ENCODE measurements at places on chromosomes 5 and 9.
A peak's percentile ranks its signal among the peaks of the same experiment; 100 is the strongest.

GRCh38 chr9:123392802-123393201 lies 36.8 kb downstream of the CRB2 start:
- no peak for DNase-seq

DNA sequence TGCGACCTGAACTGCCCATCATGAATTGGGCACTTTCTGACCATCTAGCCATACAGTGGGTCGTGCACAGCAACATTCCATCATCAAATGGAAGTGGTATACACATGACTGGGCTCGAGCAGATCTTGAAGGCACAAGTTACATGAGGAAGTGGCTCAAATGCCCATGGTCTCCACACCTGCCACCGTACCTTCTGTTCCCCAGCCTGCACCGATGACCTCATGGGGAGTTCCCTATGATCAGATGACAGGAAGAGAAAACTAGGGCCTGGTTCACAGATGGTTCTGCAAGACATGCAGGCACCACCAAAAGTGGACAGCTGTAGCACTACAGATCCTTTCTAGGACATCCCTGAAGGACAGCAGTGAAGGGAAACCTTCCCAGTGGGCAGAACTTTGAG lies 21.8 kb downstream of the MTMR12 start:
- DNase-seq, result no peak

- no peak for DNase-seq
Observed at GRCh38 chr5:141691286-141691866, 9.3 kb upstream of the ARAP3 start.

DNA sequence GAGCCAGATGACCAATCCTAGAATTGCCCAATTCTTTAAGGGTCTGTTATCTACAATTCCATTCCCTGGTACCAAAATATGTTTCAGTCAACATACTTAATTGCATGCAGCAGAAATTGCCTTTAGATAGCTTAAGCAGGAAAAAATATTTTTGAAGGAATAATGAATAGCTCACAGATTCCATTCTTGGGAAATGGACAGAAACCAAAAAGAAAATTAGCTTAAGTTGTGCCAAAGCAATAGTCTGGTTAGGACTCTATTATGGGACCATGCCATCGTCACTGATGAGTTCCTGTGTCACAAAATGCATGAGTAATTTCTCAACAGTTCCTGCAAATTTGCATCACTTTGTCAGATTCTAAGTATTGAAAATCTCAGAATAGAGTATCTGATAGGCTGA lies 12.3 kb downstream of the ACTBL2 start:
- no peak for DNase-seq

GRCh38 chr5:1093361-1093760 lies 18.5 kb downstream of the SLC12A7 start:
- DNase-seq, result no peak

GRCh38 chr5:107533910-107534876 lies 136.5 kb downstream of the EFNA5 start:
- DNase-seq, result peak; percentile 18

DNA sequence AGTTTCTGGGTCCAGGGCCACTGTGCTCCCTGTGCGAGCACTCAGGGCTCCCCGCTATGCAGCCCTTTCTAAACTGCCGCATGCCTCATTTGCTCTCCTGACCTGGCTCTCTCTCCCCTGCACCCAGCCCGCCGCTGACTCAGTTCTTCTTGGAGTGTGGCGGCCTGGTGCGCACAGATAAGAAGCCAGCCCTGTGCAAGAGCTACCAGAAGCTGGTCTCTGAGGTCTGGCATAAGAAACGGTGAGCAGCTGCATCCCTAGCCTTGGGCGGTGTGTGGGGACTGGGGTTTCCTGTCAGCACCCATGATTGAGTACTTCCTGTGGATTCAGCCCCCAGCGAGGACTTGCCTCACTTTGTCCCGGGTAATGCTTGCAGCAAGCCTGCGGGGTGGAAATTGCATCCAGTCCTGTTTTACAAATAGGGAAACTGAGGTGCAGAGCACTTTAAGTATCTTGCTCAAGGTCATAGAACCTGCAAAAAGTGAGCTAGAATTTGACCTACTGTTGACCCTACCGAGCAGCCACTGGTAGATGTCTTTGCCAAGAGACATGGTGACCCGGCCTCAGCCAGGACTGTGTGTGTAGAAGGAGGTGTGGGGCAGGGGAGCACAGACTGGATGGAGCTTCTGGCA lies 27.9 kb downstream of the USP20 start:
- DNase-seq, result peak; percentile 72

- no peak for DNase-seq
Observed at GRCh38 chr5:92741906-92742305, 839.1 kb downstream of the NR2F1-AS1 start.

- peak; percentile 47 for DNase-seq
Observed at GRCh38 chr5:157571357-157571827, 4.2 kb downstream of the ADAM19 start.

DNA sequence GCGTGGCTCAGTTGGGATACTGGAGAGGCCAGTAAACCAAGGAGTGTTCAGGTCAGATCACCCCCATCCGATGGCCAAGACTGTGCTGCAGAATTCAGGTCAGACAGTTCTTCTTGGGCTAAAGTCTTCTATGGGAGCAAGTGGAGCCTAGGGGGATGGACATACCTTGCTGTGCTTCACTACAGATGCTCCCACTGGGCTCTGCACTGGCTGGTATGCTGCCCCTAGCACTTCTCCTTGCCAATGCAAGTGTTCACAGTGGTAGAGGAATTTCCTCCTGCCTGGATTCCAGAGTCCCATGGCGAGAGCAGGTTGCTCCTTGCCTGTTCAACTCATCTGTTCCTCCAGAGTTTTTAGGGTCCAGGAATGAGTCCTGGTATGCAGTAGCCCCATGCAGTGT lies 134.2 kb upstream of the EDIL3 start:
- DNase-seq, result no peak

GRCh38 chr5:6755941-6756340 lies 42.7 kb downstream of the TENT4A start:
- no peak for DNase-seq

DNA sequence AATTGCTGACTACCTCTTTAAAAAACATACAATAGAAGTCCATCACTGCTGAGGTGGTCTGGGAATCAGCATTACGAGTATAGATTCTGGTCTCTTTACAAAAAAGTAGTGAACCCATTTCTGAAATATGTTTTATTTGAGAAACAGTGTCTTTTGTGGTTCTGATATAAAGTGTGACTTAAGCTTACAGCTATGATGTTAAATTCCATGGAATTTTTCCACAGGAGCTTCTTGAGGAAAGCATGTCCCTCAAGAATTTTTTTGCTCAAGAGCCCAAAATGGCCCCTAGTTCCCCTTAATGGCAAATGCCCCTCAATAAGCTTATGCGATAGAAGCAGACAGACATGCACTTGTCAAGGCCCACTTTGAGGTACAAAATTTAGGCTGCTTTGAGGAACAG lies 265.7 kb downstream of the FAM170A start:
- DNase-seq, result no peak

DNA sequence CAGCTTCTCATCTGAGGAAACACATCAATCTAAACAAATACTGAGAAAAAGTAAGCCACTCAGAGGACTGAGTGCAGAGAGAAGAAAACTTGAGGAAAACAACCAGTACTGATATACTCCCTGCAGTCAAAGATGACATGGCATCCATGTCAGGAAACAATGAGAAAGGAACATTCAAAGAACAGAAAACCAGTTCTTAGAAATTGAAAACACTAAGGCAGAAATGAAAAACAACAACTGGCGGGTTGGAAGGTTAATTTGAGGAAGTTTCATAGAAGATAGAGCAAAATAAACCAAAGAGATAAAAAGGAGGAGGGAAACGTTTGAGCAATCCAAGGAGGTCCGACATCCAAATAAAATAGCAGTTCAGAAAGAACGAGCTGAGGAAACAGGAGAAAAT lies 475.2 kb downstream of the HINT1 start:
- DNase-seq, result no peak

- no peak for DNase-seq
Observed at GRCh38 chr5:36040651-36041536, 25.8 kb downstream of the UGT3A2 start.

- no peak for DNase-seq
Observed at GRCh38 chr5:115295777-115296123, 704 bp downstream of the CCDC112 start.

- DNase-seq, result no peak
Observed at GRCh38 chr9:114638404-114638803, 19.2 kb downstream of the TEX53 start.

GRCh38 chr5:39138892-39139291 lies 64.7 kb upstream of the RICTOR start:
- no peak for DNase-seq

DNA sequence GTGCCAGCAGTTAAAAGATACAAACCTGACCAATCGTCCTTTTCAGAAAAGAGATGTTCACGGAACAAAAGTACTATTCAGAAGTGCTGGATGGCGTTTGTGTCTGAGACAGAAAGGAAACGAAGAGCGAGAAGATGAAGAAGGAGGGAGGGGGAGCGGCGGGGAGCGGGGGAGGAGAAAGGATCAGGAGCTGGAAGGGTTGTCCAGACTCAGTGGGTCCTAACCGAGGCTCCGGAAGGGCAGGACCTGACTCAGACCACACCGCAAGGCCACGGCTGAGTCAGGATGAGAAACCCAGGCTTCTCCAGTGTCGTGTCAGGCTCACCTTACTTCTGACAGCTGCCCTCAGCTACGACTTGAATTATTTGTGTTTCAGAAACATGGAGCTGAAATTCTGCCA lies 46.2 kb downstream of the PAX5 start:
- no peak for DNase-seq

- no peak for DNase-seq
Observed at GRCh38 chr5:80915716-80916115, 44.4 kb upstream of the RASGRF2 start.
